Activated naive CD4-positive, alpha-beta T cell (primary cell): ENCODE measurements at places on chromosomes 12 and 14.

- DNase-seq, result no peak
Observed at GRCh38 chr14:22492622-22493542, 96.1 kb downstream of the DAD1 start.

DNA sequence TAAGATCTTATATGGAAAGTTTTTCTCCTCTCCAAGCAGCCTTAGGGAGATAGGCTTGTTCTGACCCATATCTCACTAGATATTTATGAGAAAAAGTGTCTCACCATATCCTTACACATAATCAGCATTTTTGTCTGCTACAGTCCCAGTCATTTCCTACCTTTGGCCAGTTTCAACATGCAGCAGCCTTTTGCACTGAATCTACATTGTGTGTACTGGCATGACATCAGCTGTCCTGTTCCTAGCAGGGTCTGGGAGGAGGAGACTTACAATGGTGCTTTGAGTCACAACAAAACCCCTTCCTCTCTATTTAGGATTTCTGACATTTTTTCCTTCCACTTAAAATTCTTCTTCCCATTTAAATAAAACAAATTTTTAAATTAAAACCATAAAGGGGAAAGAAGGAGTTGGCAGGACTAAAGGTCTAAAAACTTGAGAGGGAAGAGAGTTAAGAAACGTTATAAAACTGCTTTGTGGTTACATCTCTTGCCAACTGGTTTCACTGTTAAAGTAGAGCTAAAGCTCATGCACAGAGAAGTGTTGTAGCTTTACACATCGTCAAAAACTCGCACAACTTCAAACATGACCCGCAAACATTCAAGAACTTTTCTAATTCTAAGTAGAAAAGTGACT lies 53.3 kb upstream of the CERS5 start:
- no peak for DNase-seq

- no peak for DNase-seq
Observed at GRCh38 chr12:27164330-27165040, 79.6 kb upstream of the STK38L start.

- no peak for DNase-seq
Observed at GRCh38 chr12:25101092-25101445, 93.9 kb downstream of the DNAI7 start.

DNA sequence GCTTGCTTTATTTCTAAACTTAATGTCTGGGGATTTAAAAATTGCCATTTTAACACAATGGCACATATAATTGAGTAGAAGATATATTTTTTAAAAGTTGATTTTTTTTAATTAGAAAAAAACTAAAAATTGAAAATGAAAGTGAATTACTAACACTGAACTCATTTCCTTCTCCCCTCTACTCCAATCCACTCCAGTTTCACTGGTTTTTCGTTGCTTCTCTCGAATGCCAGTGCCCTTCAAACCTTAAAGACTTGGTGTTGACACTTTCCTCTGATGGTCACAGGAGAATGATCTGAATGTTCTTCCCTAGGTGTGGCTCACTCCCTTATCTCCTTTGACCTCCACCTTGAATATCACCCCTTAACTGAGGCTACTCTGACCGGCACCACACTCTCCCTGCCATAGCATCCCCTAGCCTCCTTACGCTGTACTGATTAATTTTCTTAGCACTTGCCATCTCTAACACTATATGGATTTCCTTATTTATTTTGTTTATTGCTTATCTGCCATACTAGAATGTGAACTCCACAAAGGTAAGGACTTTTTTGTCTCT lies 107.1 kb downstream of the LIN7A start:
- DNase-seq, result no peak
